ENCODE measurements at places on chromosomes 2 and 18.

- no peak for DNase-seq
Measured at GRCh38 chr18:407626-408224, 92.8 kb downstream of the COLEC12 start.

DNA sequence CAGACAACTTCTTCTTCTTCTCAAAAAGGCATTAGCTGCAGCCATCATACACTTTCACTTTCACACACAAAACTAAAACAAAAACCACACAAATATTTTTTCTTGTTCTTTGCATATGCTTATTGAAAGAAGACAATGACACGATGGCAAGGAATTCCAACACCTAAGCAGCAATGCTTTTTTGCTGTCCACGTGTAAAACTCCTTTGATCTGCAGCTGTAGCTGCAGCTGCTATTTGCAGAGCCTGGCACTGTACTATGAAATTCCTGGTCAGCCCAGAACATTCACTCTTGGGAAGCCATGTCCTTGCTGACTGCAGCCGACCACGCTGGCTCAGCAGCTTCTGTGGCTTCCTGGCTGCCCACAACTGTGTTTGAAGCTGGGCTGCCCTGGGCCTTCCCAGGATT is 316.2 kb downstream of the CDH2 start:
- no peak for DNase-seq

GRCh38 chr2:64049633-64050220 is 30.5 kb upstream of the VPS54 start:
- peak; percentile 67 for DNase-seq

DNA sequence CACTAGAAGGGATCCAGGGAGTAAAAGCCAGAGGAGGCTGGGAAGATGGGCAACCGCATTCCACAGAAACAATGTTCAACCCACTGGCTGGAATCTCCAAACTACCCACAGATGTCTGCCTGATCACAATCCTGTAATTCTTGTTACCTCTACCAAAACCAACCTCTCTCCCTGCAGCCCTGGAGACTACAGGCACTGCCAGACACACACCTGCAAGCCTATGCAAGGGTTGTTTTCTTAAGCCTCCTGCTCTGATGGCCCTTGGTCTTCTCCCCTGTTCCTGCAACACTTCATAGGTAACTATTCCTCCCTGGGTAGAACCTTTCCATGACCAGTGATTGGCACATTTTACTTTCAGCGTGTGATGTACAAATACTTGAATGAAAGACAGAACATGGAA is 21.9 kb downstream of the ST6GAL2 start:
- no peak for DNase-seq

DNA sequence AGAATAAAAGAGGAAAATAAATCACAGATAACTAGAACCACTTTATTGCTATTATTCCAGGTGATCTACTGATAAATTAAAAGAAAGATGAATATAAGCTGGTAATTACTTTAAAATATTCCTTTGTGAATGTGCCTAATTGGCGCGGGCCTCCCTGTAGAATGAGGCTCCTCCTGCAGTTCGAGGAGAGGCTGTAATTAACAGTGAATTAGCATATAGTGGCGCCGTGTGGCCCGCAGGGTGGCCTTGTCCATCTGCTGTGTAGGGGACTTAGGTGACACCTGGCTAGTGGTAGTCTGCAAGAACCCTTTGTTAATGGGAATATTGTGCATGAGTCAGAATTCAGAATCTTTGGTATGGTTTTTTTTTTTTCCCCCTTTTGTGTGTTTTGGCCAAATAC is 119.8 kb downstream of the AGAP1 start:
- no peak for DNase-seq

DNA sequence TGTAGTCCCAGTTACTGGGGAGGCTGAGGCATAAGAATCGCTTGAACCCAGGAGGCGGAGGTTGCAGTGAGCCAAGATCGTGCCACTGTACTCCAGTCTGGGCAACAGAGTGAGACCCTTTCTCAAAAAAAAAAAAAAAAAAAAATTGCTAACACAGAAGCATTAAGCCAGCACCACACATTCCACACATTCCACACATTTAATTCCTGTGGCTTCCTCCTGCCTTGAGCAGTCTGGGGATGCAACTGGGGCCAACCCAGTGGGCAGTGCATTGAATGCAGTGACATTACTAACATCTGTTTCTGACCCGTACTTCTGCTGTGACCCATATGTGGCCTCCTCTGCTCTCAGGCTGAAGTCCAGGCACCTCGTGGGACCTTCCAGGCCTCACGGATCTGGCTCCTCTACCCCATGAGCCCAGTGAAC is 107.0 kb downstream of the BCL2L11 start:
- no peak for DNase-seq

GRCh38 chr2:10534514-10535250 is 86.6 kb upstream of the ODC1 start:
- DNase-seq, result no peak

GRCh38 chr18:62897153-62897552 is 181.8 kb downstream of the PHLPP1 start:
- DNase-seq, result no peak

- DNase-seq, result no peak
Measured at GRCh38 chr2:203492965-203493364, 42.1 kb downstream of the RAPH1 start.

Measured in activated naive CD4-positive, alpha-beta T cell treated with Interleukin-2 at 50 U/mL for 16 hours (primary cell).